Endodermal cell (in vitro differentiated cells): ENCODE measurements at places on chromosomes 4 and X. TPM values are rescaled to one million over a fixed set of nuclear protein-coding genes. Genes with fewer than 3 reads are reported as not detected.

Gene GAB1
- 32.5 to 44.4 TPM (median 33.3 TPM) in 3 replicates for total RNA-seq

Gene CLNK
- total RNA-seq = not detected in 2 replicates

Gene AMTN
- not detected in 2 replicates for total RNA-seq

DNA sequence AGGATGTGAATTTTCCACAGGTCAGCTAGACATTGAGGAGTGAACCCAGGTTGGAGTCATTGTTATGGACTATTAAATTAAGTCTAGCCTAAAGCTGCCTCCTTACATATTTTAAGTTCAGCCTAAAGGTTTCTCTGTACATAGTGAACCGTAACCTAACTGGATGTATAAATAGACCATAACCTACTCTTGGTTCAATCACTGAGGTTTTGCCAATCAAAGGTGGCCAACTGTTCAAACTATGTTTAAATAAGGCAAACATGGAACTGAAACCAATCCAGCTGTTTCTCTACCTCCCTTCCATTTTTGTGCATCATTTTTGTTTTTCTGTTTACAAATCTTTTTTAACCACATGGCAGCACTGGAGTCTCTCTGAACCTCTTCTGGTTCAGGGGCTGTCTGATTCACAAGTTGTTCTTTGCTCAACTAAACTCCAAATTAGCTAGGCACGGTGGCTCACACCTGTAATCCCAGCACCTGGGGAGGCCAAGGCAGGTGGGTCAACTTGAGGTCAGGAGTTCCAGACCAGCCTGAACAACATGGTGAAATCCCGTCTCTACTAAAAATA is 43.9 kb upstream of the SFRP2 start:
- no peak for DNase-seq
- no peak overlapping the region for H3K4me3 ChIP-seq
- H3K27ac ChIP-seq = no peak overlapping the region
- peaks cover 6% of the 10 kb centered on the region for H3K4me1 ChIP-seq
- no peaks in the 10 kb centered on the region for H3K27me3 ChIP-seq

- DNase-seq = no peak
- peaks cover 13% of the 10 kb centered on the region for H3K4me1 ChIP-seq
- H3K4me3 ChIP-seq = no peak overlapping the region
- no peaks in the 10 kb centered on the region for H3K36me3 ChIP-seq
- H3K27me3 ChIP-seq = no peaks in the 10 kb centered on the region
Observed at GRCh38 chr4:82744284-82744968, 54.2 kb downstream of the SCD5 start.

- H3K4me1 ChIP-seq = peaks cover 20% of the 10 kb centered on the region
- no peaks in the 10 kb centered on the region for H3K36me3 ChIP-seq
- H3K27me3 ChIP-seq = no peaks in the 10 kb centered on the region
- H3K4me3 ChIP-seq = no peak overlapping the region
- no peak overlapping the region for H3K27ac ChIP-seq
Observed at GRCh38 chr4:55083735-55084134, 41.7 kb downstream of the KDR start.

DNA sequence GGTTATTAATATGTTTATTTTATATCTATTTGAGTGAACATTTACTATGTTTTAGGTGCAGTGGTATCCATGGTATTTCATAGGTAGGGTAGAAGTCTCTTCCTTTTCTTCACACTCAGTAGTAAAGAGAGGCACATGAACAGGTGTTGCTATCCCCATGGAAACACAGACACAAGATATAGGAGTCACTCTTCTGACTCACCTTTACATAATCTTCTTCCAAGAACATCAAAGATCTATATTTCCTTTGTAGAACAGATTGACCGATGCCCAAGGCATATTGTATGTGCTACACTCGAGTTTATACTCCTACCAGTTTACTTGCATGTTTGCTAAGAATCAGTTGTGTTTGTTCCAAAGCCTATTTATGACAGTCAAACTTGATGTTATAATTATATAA is 1997.4 kb downstream of the C4orf33 start:
- H3K27me3 ChIP-seq = no peaks in the 10 kb centered on the region
- no peaks in the 10 kb centered on the region for H3K4me1 ChIP-seq
- DNase-seq = no peak

DNA sequence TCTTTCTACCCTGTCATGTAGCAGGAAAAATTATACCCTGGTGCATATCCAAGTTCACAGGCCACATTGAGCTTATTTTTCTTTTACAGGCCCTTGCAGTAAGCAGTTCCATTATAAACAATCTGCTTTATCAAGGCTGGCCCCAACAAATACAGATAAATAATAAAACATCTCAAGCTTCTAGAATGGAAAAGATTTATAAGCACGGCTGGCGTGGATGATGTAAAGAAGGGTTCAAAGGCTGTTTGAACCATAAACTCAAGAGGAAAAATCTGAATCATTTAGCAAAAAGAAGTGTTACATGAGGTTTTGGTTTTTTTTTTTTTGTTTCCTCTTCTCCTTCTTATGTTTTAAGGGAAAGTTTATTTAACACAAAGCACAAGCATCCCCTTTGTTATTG is 109.7 kb downstream of the UNC5C start:
- peaks cover 6% of the 10 kb centered on the region for H3K4me1 ChIP-seq
- H3K27me3 ChIP-seq = no peaks in the 10 kb centered on the region
- DNase-seq = no peak
- H3K27ac ChIP-seq = no peak overlapping the region
- no peaks in the 10 kb centered on the region for H3K36me3 ChIP-seq

DNA sequence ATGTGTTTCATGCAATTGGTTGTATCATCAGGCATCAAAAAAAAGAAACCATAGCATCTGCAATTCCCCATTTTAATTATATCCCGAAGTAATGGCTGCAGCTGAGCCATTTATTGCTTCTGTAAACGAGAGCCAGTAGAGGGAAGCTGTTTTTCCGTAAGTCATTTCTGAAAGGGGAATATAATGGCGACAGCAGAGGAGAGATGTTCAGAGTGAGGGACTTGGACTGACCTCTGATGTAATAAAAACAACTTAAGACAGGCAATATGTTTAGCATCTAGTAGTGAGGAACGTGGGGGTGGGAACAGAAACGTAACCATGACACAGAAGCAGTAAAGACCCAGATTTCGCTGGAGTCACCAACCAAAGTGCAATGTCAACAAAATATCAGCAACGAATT is 31.5 kb upstream of the NAA11 start:
- no peak overlapping the region for H3K4me3 ChIP-seq
- no peak for DNase-seq
- no peaks in the 10 kb centered on the region for H3K4me1 ChIP-seq

- no peak overlapping the region for H3K27ac ChIP-seq
- H3K4me3 ChIP-seq = no peak overlapping the region
- H3K27me3 ChIP-seq = no peaks in the 10 kb centered on the region
- no peak for DNase-seq
- H3K4me1 ChIP-seq = no peaks in the 10 kb centered on the region
Observed at GRCh38 chr4:37169956-37170355, 74.6 kb upstream of the NWD2 start.

GRCh38 chr4:46900082-46900481 is 9.0 kb downstream of the COX7B2 start:
- H3K4me1 ChIP-seq = no peaks in the 10 kb centered on the region
- H3K36me3 ChIP-seq = no peaks in the 10 kb centered on the region
- no peak overlapping the region for H3K4me3 ChIP-seq
- no peaks in the 10 kb centered on the region for H3K27me3 ChIP-seq
- no peak for DNase-seq
- no peak overlapping the region for H3K27ac ChIP-seq

GRCh38 chr4:164357957-164358356 is 396.0 kb upstream of the SMIM31 start:
- H3K27me3 ChIP-seq = no peaks in the 10 kb centered on the region
- H3K4me1 ChIP-seq = no peaks in the 10 kb centered on the region
- DNase-seq = no peak
- no peaks in the 10 kb centered on the region for H3K36me3 ChIP-seq
- no peak overlapping the region for H3K27ac ChIP-seq
- no peak overlapping the region for H3K4me3 ChIP-seq
